ENCODE measurements at places on chromosomes 12 and 14.

- no peak for DNase-seq
Measured at GRCh38 chr14:69281450-69282169, 21.7 kb downstream of the GALNT16 start.

DNA sequence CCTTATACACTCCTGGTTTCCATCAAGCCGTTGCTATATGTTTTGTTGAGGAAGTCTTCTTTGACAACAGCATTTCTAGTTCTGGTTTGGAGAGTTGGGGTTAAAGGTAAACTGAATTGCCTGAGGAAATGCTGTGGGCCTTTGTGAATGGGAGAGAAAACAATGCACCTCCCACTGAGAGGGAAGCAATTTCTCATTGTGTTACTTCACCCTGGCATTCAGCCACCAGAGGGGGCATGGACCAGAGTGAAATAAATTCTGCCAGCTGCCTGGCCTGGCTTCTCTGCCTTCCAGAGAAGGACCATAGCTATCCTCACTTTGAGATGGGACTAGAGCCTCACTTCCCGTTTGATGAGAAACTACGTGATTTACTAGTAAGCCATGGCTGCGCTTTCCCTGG is 475.3 kb downstream of the EGLN3 start:
- peak; percentile 26 for DNase-seq

- DNase-seq, result no peak
Measured at GRCh38 chr12:109445191-109445609, 31.9 kb downstream of the KCTD10 start.

DNA sequence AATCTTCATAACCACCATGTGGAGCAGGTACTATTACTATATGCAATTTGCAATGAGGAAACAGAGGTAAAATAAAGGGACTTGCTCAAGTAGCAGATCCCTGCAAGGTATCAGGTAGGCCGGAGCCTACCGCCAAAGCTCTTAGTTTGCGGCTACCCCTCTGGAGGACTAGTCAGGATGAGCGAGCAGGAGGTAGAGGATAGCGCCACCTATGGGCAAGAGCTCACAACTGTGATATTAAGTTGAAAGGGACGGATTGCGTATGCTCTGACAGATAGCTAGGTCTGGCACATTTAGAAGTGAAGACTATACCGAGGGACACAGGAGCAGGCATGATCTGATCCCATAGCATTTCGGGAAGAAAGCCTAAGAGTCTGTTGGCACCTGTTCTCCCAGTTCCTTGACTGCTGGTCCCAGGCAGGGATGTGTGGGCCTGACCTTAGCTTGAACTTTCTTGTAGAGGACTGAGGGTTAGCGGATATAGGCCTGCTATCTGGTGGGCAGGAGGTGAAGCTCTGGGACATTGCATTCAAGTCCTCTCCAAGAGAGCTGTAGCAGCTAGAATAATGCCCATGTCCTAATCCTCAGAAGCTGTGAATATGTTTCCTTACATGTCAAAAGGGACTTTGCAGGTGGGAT is 48.0 kb downstream of the SLC17A8 start:
- no peak for DNase-seq

DNA sequence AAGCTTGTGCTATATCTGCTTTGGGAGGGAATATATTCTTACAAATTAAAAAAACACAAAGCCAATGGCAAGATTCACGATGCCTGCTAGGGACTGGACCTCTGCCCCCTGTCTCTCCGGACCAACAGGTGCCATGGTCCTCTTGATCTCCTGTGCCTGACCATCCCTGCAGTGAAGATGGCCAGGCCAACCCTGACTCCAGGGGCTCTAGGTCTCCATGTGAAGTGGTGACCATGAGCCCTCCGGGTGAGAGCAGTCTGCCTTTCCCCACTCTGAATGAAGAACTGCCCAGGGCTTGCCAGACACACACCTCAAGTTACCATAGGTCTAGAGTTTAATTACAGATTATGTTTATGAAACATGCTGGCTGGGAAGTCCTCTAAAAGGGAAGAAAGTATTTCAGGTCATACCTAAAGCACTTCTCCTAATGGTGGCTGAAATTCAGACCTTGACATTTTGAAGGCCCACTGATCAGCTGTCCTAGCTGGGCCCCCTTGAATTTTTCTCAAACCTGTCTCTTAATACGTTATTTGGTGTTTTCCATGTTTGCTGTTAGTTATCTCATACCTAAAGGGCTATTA is 1.4 kb downstream of the ARHGDIB start:
- DNase-seq, result no peak

GRCh38 chr14:29301571-29301970 is 535.0 kb downstream of the FOXG1 start:
- DNase-seq, result no peak

DNA sequence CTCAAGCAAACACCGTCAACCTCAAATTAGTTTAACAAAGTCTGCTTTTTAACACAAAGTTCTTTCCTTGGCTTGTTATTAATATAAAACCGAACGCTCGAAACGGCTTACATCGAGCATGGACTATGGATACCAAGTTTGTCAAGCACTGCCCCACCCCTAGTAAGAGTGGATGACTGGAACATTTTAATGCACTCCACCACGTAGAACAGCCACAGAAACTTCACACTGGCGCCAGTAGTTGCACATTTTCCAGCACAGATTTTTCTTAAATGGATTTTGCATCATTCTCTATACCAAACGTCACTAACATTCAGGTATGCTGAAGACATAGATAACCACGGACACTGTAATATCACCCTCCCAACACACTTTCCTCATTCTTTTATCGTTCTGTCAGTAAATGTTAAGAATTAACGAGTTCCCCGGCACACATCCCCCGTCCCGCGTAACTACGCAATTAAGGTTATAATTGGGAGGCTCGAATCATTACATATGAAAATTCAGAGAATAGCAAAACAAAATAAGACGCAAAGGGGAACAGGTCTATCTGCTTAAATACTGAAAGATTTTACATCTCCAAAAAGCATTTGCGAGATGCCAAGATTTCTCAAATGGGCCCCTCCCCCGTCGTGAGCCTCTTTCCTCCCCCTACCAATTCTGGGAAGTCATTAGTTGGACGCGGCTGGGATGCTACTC is 990 bp downstream of the FERMT2 start:
- DNase-seq, result no peak
